CD4-positive, alpha-beta T cell treated with Interleukin-15 for 4 hours (primary cell): ENCODE measurements at places on chromosomes 1 and 21.

GRCh38 chr1:3332043-3332442 lies 122.4 kb upstream of the ARHGEF16 start:
- DNase-seq = no peak

GRCh38 chr1:25615172-25615541 lies 1.4 kb upstream of the MAN1C1 start:
- DNase-seq = no peak

- no peak for DNase-seq
Measured at GRCh38 chr1:46557403-46557802, 6.0 kb upstream of the KNCN start.

DNA sequence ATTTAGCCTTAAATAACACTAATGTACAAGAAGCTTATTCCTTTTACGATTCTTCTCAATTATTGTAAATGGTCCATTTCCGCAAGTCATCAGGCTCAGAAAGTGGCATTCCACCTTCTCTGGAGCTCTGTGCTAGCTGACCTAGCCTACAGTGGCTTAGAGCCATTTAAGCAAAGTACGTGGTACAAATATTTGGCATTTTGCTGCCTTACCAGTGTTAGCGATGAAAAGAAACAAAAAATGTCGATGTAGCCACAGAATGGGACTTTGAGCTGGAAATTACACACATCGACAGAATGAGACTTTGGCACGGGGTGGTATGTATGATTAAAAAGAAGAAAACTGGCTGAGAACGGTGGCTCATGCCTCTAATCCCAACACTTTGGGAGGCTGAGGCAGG lies 26.1 kb downstream of the OVAAL start:
- no peak for DNase-seq

GRCh38 chr21:14405962-14406361 lies 23.0 kb upstream of the HSPA13 start:
- DNase-seq = no peak

DNA sequence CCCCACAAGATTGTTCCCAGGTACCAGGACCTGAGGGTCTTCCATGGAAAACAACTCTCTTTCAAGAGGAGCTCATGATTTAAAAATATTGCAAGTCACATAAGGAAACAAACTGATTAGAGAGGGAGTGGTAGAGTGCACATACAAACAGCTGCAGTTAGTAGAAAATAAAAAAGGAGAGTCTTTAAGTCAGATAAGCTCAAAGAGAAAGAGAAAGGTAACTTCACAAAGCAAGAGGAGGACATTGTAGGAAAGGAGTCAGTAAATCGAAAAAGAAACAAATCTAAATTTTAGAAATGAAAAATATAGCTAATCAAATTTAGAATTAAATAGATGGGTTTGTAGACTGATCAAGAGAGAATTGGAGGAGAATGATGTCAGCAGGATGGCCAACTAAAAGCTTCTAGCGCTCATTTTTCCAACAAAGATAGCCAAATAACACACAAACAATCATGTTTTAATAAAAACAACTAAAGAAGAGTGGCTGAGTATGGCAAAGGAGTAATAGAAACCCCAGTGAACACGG lies 86.1 kb upstream of the CD53 start:
- DNase-seq = no peak

DNA sequence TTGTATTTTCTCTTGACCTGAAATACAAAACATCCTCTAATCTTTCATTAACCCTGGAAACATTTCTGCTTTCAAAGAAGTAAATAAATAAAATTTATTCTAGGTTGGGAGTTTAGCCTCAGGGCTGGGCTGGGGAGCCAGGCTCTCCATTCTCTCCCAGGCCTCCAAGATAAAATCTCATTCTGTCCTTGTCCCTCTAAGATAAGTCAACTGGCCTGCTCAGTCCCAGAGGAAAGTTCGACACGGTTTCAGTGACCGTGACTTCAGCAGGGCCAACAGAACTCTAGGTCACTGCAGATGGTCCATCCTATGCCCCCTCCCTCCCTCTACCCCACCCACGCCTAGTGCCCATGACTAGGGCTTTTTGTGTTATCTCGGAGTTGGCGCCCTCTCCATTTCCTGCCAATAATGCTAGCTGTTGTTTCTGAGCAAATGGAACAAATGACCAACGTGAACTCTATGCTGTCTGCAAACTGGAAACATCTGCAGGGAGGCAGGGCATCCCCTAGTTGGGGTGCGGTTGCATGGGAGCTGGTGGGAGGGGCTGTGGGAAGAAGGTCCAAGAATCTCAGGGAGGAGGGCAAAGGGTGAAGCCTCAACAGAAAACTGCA lies 10.1 kb upstream of the ADORA3 start:
- no peak for DNase-seq

DNA sequence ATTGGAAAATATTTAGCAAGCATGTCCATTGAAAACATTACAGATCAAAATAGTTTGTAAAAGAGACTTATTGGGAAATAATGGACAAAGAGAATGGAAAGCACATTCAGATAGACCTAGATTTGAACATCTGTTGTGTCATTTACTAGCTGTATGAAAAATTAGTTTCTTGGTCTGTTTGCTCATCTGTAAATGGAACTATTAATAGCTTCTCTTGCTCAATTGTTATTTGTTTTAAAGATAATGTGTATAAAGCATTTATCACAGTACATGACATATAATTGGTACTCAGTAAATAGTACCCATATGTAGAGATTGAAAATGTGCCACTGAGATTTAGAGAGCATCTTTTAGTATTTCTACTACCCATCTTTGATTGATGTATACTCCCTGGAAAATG lies 25.9 kb downstream of the RPAP2 start:
- DNase-seq = no peak

- peak; percentile 11 for DNase-seq
Measured at GRCh38 chr1:75791022-75791421, 5.0 kb downstream of the RABGGTB start.

DNA sequence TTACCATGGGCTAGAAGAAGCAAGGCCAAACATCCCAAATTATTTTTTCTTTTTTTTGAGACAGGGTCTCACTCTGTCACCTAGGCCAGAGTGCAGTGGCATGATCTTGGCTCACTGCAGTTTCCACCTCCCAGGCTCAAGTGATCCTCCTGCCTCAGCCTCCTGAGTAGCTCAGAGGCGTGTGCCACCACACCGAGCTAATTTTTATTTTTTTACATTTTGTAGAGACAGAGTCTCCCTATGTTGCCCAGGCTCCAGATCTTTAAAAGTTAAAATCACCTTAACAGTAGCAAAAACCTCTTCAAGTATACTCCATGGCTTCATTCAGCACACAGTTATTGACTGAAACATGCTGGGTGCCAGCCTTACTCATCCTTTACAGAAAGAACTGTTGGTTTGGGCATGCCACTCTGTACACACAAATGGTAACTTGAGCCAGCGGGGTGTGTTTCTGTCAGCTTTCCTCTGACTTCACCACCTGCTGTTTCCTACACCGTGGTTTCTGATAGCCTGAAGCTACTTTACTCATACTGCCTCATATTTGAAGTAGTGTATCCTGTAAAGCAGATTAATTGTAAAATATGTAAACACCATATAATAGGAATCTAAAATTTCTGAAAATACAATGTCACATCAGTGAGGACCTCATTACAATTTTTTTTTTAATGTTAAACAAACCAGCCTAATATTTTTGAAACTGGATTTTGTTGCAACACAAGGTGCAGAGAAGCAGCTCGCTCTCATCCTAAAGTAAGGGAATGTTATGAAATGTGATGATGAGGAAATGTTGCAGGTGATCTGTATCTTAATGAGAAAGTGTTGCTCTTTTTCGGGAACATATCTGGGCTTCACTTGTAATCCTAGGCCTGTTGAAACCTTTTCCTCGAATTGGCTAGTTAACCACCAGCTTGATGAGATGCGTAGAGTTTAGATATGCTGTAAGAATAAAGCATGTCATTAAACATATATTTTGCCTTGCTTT lies 113.9 kb downstream of the ATP5PO start:
- no peak for DNase-seq

DNA sequence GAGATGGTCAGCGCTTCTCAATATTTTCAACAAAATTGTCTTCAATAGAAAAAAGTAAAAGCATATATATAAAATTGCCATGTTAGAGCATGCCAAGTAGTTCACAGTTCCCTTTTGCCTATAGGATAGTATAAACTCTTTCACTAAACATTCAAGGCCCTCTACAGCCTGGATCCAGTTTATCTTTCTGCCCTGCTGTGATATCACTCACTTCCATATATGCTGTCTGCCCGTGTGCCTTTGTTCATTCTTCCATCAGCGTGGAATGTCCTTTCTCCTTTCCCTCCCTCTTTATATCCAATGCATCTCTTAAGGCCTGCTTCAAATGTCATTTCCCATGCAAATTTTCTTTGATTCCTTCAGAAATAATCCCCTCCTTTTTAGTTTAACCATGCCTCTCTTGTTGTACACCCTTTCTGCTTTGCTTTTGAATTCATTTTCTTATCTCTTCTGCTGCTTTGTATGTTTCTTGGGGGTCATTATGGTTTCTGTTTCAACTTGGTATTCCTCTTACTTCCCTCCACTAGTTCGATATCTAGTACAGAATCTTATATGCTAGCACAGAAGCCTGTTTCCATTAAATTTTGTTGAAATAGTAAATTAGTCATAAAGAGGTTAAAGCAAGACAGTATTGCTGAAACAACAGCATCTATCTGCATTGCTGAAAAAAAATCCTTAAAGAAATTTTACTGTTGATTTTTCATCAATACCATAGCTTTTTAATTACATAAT lies 44.7 kb downstream of the XCL2 start:
- no peak for DNase-seq

DNA sequence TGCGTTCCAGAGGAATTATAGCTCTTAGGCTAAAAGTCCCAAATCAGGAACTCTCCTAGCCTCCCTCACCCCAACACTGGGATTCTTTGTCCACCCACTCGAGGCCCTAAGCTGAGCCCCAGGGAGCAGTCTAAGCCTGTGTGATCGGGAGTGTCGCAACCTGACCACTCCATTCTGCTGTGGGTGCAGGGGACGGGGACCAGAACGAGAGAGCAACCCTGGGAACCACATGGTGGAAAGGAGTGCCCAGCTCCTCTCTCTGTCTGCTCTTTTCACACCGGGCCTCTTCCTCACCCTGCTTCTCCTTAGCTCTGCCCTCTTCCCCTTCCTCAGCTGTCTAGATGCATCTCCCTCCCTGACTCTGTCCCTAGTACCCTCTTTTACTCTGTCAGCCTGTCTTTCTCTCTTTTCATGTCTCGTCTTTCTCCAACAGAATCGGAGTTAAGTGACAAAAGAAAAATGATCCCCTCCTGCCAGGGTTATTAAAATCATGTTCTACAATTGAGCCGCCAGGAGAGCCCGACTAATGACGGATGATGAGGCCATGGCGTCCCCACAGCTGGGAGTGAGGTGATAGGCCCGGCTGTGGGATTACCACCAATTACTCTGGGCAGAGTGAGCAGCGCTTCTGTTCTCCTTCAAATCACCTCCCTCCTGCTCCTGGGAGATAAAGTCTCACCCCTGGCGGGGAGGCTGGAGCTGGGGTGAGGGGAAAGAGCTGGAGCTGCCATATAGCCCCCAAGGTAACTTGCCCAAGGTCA lies 34.5 kb upstream of the CSF3R start:
- no peak for DNase-seq

GRCh38 chr1:227893300-227893948 lies 54.3 kb downstream of the WNT9A start:
- no peak for DNase-seq

- peak; percentile 82 for DNase-seq
Measured at GRCh38 chr1:42913426-42914091, 45.1 kb downstream of the SLC2A1 start.

- DNase-seq = no peak
Measured at GRCh38 chr1:52266507-52266906, 99.5 kb downstream of the CC2D1B start.

DNA sequence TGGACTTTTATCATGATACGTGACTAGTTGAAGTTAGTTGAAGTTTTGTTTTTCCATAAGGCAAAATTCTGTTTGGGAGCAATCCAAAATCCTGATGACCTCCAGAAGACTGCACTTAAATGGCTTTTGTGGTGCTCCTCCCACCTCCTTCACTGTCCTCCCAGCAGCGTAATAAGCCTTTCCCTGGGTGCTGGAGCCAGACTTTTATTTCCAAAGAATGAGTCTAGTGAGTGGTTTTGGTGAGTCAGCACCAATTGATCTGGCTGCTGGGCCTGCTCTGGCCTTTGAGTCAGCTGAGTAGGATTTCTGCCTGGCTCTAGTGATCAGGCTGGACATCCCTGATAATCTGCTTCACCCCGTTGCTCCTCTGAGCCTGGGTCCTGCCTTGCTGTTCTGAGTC lies 21.7 kb upstream of the KCND3 start:
- no peak for DNase-seq

DNA sequence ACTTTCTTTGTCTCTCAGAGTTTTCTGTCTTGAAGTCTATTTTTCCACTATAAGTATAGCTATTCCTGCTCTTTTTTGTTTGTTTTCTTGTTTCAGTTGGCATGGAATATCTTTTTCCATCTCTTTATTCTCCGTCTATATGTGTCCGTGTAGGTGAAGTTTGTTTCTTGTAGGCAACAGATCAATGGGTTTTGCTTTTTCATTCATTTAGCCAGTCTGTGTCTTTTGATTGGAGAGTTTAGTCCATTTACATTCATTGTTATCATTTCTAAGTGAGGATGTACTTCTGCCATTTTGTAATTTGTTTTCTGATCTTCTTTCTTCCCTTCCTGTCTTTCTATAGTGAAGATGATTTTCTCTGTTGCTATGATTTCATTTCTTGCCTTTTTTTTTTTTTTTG lies 132.5 kb upstream of the GPR52 start:
- no peak for DNase-seq

DNA sequence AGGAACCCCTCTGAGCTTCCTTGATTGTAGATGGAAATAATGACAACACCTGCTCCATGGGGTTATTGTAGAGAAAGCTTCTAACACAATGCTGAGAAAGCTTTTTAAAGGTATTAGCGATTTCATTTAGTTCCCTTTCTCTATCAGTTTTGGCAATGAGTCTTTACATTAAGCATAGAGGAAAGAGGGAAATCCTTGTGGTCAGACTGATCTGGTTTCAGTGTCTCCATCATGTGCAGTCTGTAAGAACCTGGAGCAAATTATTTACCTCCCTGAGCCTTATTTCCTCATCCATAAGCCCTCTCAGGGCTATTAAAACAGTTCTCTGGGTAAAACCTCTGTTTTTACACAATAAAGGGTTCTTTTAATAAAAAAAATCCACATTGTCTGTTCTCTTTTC lies 87.5 kb downstream of the FGGY start:
- DNase-seq = no peak

- no peak for DNase-seq
Measured at GRCh38 chr1:40014812-40015594, 25.5 kb upstream of the CAP1 start.

GRCh38 chr1:234730770-234731568 lies 121.0 kb upstream of the IRF2BP2 start:
- peak; percentile 75 for DNase-seq

DNA sequence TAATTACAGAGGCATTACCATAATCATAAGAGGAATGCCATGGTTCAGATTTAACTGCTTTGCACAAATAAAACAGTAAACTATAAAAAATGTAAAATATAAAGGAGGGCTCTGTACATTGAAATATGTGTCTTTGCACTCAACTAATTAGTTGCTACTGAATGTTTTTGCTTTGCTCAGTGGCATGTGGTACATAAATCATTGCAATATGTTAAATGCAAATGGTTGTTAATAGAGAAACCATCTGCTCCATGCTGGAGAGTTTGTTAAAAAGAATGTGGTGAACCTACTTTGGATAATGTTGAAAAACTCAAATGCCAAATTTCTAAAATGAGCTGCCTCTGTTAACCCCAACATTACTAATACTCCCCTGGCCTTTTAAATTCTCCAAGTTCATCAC lies 201.5 kb downstream of the NTNG1 start:
- DNase-seq = no peak

GRCh38 chr1:83763361-83764095 lies 235.4 kb downstream of the TTLL7 start:
- DNase-seq = no peak

GRCh38 chr1:25476186-25477097 lies 45.7 kb downstream of the MACO1 start:
- DNase-seq = no peak

- DNase-seq = no peak
Measured at GRCh38 chr1:219507437-219507836, 105.5 kb downstream of the ZC3H11B start.
